ENCODE measurements at places on chromosomes 16 and 17.

- DNase-seq: peak; percentile 64
Observed at GRCh38 chr16:81879625-81880024, 100.5 kb downstream of the PLCG2 start.

- DNase-seq: no peak
Observed at GRCh38 chr16:11224096-11224893, 31.7 kb downstream of the SOCS1 start.

DNA sequence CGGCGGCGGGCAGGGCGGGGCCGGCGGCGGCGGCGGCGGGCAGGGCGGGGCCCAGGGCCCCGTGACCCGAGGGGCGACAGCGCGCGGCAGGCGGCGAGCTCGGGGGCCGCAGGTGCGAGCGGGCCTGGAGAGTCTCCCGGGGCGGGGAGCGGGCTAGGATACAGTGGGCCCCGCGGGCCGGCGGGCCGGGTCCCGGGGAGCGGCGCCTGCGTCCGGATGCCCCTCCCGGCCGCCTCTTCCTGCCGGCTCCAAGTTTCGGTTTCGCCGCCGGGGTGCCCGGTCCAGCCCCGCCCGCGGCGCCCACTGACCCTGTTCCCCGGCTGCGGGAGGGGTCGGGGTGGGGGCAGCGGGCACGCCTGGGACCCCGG is at the start of gene RNF213:
Gene RNF213 (plus strand): TSS at position 62 of the 368 bp plus-strand sequence. CDS start 2,830 bp downstream, outside the sequence.
- DNase-seq: peak; percentile 77

GRCh38 chr17:81276781-81277180 is 18.3 kb downstream of the SLC38A10 start:
- no peak for DNase-seq

- DNase-seq: no peak
Observed at GRCh38 chr17:1880851-1881630, 51.2 kb downstream of the RPA1 start.

DNA sequence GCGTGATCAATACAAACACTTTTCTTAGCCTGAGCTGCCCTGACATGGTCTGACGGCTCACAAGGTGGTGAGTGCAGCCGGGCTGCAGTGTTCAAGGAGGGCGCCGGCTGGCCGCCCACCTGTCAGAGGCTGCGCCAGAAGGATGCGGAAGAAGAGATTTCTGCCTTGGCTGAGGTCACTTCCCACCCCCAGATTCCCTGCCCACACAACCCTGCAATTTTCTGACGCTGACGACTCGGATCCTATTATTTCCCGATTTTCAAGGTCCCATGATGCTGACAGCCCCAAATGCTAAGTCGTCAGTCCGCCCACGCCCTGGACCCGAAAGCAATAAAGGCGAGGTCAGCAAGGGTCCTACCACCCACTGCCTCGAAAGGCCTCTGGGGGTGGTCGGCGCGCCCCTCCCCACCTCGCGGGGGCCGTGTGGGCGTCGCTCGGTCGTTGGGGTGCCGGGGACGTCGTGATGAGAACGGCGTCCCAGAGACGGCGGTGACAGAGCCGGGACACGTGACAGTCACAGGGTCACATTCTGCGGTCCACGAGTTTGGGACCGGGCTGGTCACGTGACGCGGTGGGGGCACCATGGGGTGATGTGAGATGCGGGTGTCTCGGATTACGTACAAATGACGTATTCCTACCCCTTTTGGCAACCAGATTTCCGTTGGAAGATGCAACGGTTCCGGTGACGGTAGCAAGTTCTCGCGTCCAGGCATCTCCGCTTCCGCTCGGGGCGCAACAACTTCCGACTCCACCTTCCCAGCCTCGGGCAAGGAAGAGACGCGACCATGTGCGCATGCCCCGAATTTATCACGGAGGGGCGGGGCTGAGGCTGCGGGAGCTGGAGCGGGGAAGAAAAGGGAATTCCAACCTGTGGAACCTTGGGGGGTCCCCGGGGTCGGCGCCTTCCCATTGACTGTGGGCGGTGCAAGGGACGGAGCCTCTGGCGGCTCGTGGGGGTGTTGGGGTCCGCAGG is at the start of gene STX4:
Gene STX4 (plus strand): TSS at position 823 of the 973 bp plus-strand sequence. CDS start 248 bp downstream, outside the sequence.
- peak; percentile 99 for DNase-seq

DNA sequence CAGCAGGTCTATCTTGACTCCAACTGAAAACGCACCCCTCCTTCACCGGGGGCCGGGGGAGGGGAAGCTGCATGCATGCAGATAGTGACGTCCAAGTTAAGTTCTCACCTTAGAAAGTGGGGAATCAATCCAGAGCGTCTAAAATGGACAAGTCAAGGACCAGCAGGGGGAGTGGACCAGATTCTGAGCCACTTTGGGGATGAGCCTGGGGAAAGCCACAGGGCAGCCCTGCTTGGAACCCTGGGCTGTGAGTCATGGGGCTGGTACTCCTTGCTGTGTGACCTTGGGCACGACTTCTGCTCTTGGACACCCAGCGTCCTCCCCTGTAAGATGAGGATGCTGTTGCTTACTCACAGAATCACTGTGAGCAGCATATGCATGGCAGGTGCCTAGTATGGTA is 9.1 kb downstream of the TNFRSF13B start:
- DNase-seq: no peak

- no peak for DNase-seq
Observed at GRCh38 chr17:14557480-14557879, 256.6 kb downstream of the HS3ST3B1 start.

DNA sequence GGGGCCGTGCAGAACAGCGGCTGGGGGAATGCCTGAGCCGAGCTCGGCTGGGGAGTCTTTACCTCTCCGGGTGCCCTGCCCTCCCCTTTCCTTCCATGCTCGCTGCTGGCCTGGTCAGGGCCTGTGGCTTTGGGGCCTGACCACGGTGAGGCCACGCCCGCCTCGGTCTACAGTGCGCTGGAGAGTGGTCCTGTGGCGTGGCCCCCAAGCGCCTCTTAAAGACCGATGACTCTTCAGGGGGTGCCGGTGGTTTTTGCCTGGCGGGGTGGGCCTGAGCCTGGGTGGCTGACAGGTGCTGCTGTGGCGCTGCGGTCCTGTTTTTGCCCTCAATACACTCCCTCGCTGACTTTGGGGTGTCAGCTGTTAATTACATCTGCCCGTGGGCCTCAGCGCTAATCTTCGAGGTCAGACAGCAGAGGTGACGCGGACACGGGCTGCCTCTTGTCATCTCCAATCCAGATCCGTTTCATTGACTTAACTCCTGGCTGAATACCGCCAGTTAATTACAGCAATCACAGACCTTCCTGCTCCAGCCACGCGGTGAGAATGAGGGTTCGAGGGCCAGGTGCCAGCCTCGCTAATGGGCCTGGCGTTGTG is 29.7 kb downstream of the GSE1 start:
- no peak for DNase-seq
